ENCODE measurements at places on chromosomes 12 and 14.

- H3K27ac ChIP-seq = no peak overlapping the region
- peaks cover 16% of the 10 kb centered on the region for H3K36me3 ChIP-seq
- DNase-seq = no peak
- H3K4me1 ChIP-seq = no peaks in the 10 kb centered on the region
- no peak overlapping the region for H3K4me3 ChIP-seq
- H3K27me3 ChIP-seq = no peaks in the 10 kb centered on the region
These were observed 279.3 kb downstream of the RAD51B start for GRCh38 chr14:68098834-68099233.

DNA sequence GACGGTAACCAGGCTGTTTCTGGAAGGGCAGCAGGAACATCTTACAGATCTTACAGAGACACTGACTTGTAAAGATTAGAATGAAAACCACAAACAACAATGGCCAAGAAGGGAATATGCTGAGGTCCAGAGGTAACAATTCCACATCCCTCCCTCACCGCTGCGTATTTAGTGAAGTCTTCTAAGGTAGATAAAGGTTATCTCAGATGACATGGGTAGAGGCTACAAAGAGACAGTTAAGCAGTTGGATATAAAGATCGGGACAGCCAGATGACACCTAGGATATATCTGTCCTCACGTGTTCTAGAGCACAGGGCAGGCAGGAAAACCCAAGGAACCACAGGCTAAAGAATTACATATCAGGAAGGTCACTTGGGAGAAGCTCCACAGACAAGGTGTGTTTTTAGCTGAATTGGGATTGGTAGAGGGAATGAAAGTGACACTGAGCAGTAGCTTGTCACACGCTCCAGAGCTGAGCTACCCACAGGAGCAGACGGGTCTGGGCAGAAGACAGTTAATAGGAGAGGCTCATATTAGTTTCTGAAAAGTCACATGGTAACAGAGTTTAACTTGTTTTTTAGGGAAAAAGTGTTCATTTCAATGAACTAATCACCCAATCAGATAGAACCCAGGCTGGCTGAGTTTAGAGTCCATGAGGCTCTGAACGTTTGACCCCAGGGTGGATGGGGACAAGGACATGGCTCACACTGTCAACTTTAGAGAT is 83.3 kb downstream of the MIA2 start:
- no peak overlapping the region for H3K27ac ChIP-seq
- H3K4me3 ChIP-seq = no peak overlapping the region
- no peaks in the 10 kb centered on the region for H3K27me3 ChIP-seq
- no peaks in the 10 kb centered on the region for H3K36me3 ChIP-seq

- no peaks in the 10 kb centered on the region for H3K4me1 ChIP-seq
- DNase-seq = no peak
- no peak overlapping the region for H3K4me3 ChIP-seq
- H3K27ac ChIP-seq = no peak overlapping the region
These were observed 3.7 kb downstream of the KERA start for GRCh38 chr12:91053951-91054715.

GRCh38 chr14:57326253-57326652 is 57.5 kb downstream of the AP5M1 start:
- no peaks in the 10 kb centered on the region for H3K27me3 ChIP-seq
- H3K4me3 ChIP-seq = no peak overlapping the region
- H3K36me3 ChIP-seq = no peaks in the 10 kb centered on the region
- DNase-seq = no peak

DNA sequence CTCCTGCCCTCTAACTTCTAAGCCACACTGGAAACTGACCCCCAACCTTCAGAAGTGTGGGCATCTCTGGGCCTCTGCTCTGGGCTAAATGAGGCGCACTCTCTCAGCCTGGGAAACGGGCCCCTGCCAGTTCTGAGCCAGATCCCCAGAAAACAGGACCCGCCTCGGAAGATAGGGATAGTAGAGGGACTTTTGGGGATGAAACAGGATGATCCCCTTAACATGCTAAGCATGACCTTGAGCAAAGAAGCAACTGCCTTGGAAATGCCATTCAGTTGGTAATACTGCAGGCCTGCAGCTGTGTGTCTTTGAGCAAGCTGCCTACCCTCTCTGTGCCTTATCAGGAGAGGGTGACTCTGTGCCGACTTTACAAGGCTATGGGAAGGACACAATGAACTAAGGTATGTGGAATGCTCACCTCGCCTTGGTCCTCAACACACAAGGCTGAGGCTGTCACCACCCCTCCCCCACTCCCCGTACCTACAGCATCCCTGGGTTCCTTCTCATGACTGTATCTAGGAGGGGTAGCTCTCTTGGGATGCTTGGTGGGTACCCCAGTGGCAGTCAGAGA is 54.0 kb downstream of the NCOR2 start:
- DNase-seq = peak; percentile 90
- no peaks in the 10 kb centered on the region for H3K27me3 ChIP-seq
- peaks cover 38% of the 10 kb centered on the region for H3K4me1 ChIP-seq
- peak overlapping the region; percentile 96 for H3K27ac ChIP-seq
- H3K36me3 ChIP-seq = no peaks in the 10 kb centered on the region

GRCh38 chr14:103767336-103767894 is 51.8 kb downstream of the ZFYVE21 start:
- H3K27ac ChIP-seq = no peak overlapping the region
- no peaks in the 10 kb centered on the region for H3K36me3 ChIP-seq
- no peak overlapping the region for H3K4me3 ChIP-seq
- no peak for DNase-seq

GRCh38 chr14:91216731-91217226 is 27.7 kb downstream of the GPR68 start:
- DNase-seq = no peak
- no peak overlapping the region for H3K4me3 ChIP-seq
- no peaks in the 10 kb centered on the region for H3K4me1 ChIP-seq
- no peaks in the 10 kb centered on the region for H3K36me3 ChIP-seq

DNA sequence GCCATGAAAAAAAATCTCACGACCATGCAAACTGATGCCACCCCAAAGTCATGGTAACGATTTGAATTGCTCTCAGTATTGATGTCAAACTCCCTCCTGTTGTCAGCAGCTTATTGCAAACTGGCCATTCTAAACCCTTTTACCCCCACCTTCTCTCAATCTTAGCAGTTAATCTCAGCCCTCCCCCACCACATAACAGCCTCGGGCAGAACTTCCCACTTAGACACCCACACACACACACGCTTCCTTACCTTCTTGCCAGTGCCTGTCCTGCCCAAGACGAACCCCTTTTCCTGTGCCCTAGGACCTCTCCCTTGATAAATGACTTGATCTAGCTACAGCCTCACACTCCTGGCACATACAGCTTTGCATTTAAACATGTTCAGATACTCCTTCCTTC is 56.6 kb downstream of the GPATCH2L start:
- peaks cover 7% of the 10 kb centered on the region for H3K4me1 ChIP-seq
- DNase-seq = peak; percentile 36
- 0 out of 2 replicates have a peak, but pooled peaks cover 5% of the 10 kb centered on the region for H3K36me3 ChIP-seq
- no peak overlapping the region for H3K4me3 ChIP-seq

GRCh38 chr14:78767436-78767835 is 597.3 kb downstream of the NRXN3 start:
- H3K36me3 ChIP-seq = no peaks in the 10 kb centered on the region
- H3K4me1 ChIP-seq = 0 out of 2 replicates have a peak, but pooled peaks cover 13% of the 10 kb centered on the region
- no peak for DNase-seq
- no peak overlapping the region for H3K27ac ChIP-seq
- no peak overlapping the region for H3K4me3 ChIP-seq

DNA sequence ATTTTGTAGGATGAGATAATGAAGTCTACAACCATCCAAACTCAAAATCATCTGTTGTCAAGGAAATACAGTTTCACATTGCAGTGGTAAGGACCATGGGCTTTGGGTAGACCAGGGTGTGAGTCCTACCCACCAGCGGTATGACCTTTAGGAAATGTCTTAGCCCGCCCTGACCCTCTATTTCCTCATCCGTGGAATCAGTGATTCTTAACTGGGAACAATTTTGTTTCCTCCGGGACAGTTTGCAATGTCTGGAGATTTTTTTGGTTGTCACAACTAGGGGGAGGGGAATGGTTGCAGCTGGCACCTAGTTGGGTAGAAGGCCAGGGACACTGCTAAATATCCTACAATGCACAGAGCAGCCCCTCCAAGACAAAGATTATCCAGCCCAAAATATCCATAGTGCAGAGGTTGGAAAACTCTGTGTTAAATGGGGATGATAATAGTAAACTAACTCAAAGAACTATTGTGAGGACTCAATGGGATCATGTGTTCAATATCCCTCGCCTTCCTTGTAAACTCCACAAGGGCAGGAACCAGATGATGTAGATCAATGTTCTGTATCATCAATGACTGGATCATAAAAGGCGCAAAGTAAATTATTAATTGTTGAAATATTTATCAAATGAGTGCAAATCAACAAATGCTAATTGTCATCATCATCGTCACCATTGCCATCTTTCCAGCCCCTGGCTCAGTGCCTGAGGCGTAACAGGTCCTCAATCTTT is 15.7 kb upstream of the IFT81 start:
- no peak for DNase-seq
- H3K4me3 ChIP-seq = no peak overlapping the region

DNA sequence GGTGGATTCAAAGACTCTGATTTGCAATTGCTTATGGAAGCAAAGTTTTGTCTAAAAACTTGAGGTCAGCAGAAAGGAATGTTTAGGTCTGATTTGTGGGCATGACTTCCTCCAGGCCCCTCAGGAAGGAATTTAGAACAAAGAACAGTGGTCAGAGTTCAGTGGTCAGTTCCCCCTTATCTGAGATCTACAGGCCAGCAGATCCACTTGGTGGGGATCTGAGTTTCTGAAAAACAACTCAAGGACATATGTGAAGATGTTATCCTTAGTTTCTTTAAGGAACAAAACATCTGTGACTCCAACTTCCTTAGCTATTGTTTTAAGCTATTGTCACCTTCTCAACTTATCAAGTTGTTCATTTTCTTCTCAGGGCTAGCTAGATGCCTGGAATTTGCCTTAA is 28.0 kb upstream of the NAA30 start:
- H3K4me3 ChIP-seq = no peak overlapping the region
- no peaks in the 10 kb centered on the region for H3K27me3 ChIP-seq
- H3K27ac ChIP-seq = no peak overlapping the region
- peaks cover 12% of the 10 kb centered on the region for H3K4me1 ChIP-seq
- DNase-seq = no peak

DNA sequence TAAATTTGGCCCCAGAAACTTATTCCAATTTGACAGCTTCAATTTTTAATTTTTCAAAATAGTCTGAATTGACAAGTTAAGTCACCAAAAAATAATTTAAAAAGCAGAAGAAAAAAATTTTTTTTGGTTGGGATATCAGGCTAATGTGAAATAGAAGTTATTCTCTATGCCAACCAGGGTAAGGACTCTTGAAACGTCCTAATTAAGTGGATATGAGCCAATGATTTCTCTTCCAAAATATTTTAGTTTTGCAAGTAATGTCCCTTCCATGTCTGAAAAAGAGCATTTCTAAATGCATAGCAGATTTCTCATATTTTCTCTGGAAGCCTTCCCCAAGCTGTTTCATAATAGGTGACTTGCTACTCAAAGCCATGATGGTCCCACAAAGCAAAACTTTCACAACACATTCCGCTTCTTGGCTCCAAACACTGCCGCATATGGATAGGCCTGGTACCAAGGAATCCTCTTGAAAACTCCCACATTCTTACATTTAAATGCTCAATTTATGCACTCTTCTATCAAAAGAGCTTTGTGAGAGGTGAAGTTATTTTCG is 65.1 kb downstream of the SIX6 start:
- no peaks in the 10 kb centered on the region for H3K27me3 ChIP-seq
- no peak overlapping the region for H3K27ac ChIP-seq
- H3K4me3 ChIP-seq = no peak overlapping the region
- no peaks in the 10 kb centered on the region for H3K36me3 ChIP-seq

DNA sequence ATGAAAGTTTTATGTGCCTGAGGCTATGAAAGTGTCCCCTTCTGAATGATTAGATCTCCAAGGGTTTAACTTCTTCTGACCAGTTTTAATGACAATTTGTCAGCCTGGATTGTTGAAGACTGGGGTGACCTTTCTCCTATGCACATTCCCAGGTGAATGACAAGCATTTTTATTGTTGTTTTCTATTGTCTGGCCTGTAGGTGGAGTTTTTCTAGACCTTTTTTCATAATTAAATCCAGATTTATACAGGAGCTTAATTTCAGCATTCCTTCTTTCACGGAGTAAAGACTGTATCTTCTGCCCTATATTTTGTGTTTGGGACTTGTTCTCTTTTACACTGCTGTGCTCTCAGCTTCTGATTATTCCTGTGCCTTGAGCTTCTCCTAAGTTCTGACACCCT is 125.0 kb upstream of the FAR2 start:
- no peaks in the 10 kb centered on the region for H3K4me1 ChIP-seq
- no peak overlapping the region for H3K4me3 ChIP-seq
- no peaks in the 10 kb centered on the region for H3K27me3 ChIP-seq
- H3K36me3 ChIP-seq = no peaks in the 10 kb centered on the region
- DNase-seq = peak; percentile 15

GRCh38 chr12:127280393-127281275 is 986.3 kb upstream of the TMEM132C start:
- no peaks in the 10 kb centered on the region for H3K4me1 ChIP-seq
- H3K27ac ChIP-seq = no peak overlapping the region
- no peaks in the 10 kb centered on the region for H3K27me3 ChIP-seq
- H3K36me3 ChIP-seq = no peaks in the 10 kb centered on the region
- no peak overlapping the region for H3K4me3 ChIP-seq
- peak; percentile 76 for DNase-seq

- no peak overlapping the region for H3K4me3 ChIP-seq
- H3K27me3 ChIP-seq = no peaks in the 10 kb centered on the region
- no peaks in the 10 kb centered on the region for H3K4me1 ChIP-seq
- no peak overlapping the region for H3K27ac ChIP-seq
These were observed 555.1 kb downstream of the FOXG1 start for GRCh38 chr14:29321646-29322045.

GRCh38 chr14:58783792-58784511 is 146.2 kb downstream of the DACT1 start:
- no peak for DNase-seq
- no peak overlapping the region for H3K4me3 ChIP-seq
- H3K36me3 ChIP-seq = no peaks in the 10 kb centered on the region
- H3K27ac ChIP-seq = no peak overlapping the region
- H3K27me3 ChIP-seq = no peaks in the 10 kb centered on the region

GRCh38 chr12:30930641-30931040 is 4.1 kb downstream of the TSPAN11 start:
- peaks cover 25% of the 10 kb centered on the region for H3K27me3 ChIP-seq
- H3K4me1 ChIP-seq = peaks cover 9% of the 10 kb centered on the region
- H3K36me3 ChIP-seq = no peaks in the 10 kb centered on the region
- H3K27ac ChIP-seq = no peak overlapping the region

- no peak overlapping the region for H3K27ac ChIP-seq
- H3K4me1 ChIP-seq = no peaks in the 10 kb centered on the region
- H3K27me3 ChIP-seq = no peaks in the 10 kb centered on the region
- no peaks in the 10 kb centered on the region for H3K36me3 ChIP-seq
These were observed 349.5 kb downstream of the GRIN2B start for GRCh38 chr12:13631873-13632272.

DNA sequence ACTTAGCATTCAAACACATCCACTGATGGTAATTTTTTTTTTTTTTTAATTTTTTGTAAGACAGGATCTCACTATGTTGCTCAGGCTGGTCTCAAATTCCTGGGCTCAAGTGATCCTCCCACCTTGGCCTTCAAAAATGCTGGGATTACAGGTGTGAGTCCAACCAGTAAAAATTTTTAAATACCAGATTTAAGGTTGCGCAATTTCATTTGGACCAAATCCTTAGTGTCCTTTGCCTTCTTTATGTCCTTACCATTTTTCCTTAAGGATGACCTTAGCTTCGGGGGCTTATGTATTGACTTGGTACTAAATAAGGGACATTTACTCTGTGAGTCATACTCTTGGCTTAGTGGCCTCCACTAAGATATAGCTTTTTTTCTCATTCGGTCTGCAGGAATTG is 4.1 kb upstream of the PLBD1 start:
- no peak overlapping the region for H3K27ac ChIP-seq
- H3K27me3 ChIP-seq = peaks cover 10% of the 10 kb centered on the region
- H3K4me3 ChIP-seq = no peak overlapping the region
- no peaks in the 10 kb centered on the region for H3K36me3 ChIP-seq
- no peak for DNase-seq

All from GM23338 (cell line).